ENCODE measurements at places on chromosomes 16 and 17.
A peak's percentile ranks its signal among the peaks of the same experiment; 100 is the strongest.

DNA sequence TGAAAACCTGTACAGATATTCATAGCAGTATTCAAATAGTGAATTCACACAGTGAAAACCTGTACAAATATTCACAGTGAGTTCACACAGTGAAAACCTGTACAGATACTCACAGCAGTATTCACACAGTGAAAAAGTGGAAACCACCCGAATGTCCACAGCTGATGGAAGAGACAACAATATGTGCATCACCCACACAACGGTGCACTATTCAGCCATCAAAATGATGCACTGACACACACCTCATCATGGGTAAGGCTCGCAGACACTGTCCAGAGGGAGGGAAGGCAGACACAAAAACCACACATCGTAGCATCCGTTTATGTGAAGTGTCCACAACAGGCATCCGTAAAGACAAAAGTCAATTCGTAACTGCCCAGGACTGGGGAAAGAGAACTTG, 100.9 kb downstream of the VPS53 start:
- no peak for DNase-seq

DNA sequence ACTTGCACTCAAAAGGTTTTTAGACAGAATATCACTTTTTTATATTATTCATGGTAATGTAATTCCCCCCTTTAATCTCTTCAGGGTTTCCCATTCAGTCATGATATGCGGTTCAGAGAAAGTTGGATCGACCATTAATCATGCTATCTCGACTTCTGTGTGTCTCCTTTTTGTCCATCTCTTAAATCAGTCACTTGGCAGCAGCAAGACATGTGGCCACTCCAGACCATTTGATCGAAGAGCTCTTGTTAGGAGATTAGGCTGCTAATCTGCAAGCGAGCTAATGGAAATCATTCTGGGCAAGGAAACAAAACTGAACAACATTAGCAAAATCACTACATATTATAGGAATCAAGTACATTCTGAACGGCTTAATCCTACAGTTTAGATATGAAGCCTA, 449.9 kb downstream of the WWOX start:
- DNase-seq, result no peak

DNA sequence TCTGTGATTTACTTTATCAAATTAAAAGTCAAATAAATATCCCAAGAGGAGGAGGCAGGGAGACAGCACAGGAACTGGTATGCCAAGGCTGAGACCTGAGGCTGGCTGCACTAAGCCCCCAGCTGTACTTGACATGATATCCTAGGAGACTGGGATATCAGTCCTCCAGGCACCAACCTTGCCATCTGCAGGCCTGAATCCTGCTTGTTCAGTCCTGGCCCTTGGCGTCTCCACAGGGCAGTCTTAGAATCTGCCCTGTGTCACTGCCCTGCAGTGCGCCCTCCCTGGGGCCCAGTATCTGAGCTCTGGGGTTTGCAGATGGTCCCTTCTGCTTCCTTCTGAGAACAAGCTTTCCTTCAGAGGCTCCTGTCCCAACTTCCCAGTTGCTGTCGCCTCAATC, 75.9 kb downstream of the HS3ST3A1 start:
- no peak for DNase-seq

GRCh38 chr17:78132084-78132676, 1.6 kb downstream of the TMC8 start:
- no peak for DNase-seq

GRCh38 chr17:30377574-30378240, 1.0 kb upstream of the CPD start:
- no peak for DNase-seq

DNA sequence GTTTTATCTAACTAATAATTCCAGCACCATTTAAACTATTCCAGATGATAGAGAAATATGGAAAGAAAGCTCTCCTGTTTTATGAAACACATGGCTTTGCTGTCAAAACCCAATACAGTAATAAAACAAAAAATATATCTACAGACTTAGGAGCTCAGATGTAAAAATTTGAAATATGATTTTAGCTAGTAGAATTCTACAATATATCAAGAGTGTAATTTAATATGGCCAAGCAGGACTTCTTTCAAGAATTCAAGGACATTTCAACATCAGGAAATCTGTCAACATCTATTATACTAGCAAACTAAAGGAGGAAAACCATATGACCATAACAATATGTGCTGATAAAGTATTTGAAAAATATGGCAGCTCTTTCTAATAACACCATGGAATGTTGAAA, 57.5 kb downstream of the CCDC182 start:
- DNase-seq, result no peak

DNA sequence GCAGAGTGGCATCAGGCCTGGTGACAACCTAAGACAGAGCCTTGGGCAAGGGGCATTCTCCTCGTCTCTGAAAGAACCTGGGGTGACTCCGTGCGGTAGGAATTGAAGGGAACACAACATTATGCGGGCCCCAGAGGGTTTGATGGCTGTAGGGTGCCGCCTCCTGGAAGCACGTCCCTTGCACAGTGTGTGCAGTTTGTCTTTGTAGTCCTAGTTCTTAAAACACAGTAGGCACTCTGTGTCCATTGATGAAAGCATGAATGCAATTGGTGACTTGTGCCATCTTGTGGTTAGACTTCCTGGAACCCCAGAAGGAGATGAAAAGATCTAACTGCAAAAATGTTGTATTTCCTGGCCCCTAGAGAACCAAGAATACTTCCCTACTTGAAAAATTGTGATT, 279.8 kb downstream of the UTP18 start:
- DNase-seq, result no peak

DNA sequence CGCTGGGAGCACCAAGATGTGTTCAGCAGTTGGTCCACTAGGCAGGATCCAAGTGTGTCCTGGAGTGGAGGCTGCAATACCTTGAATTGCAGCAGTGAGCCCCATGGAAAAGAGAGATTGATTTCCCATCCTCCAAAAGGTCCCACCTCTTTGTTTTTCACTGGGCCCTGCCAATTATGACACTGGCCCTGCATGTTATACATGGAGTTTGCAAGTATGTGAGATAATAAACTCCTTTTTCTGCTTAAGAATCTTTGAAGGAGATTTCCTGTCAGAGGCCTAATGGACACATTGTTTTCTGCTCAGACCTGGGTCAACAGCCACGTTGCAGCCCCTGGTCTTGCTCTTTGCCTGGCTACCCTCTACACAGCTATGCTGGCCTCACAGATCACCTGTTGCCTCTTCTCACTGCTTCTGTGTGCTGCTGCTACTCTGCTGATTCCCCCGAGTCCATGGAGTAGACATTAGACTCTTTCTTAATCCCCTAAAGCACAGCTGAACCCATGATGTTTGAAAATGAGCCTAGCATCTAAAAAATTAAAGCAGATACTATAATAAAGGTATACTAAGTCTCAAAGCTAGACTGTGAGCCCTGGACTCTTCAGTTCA, 341.9 kb upstream of the CDH11 start:
- no peak for DNase-seq

GRCh38 chr16:57123974-57124674, 31.7 kb downstream of the CPNE2 start:
- DNase-seq, result no peak

GRCh38 chr16:77574867-77575624, 140.2 kb upstream of the ADAMTS18 start:
- DNase-seq, result no peak

DNA sequence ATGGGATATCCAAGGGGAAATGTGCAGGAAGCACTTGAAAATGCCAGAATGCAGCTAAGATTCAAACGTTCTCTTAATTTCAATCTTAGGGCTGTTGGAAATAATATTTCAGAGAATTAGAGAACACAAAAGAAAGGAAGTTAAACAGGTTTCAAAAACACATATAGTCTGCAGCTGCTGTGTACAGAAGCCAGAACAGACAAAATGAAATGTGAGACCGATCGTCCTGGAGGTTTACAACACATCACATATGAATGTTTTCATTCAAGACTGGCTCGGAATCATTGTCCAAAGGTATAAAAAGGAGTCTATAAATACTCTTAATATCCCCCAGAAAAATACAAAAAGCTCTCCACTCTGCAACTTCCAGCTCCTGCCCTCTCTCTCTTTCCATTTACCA, 14.3 kb downstream of the CYTH1 start:
- no peak for DNase-seq

GRCh38 chr17:64686705-64687104, 24.6 kb upstream of the SMURF2 start:
- no peak for DNase-seq

DNA sequence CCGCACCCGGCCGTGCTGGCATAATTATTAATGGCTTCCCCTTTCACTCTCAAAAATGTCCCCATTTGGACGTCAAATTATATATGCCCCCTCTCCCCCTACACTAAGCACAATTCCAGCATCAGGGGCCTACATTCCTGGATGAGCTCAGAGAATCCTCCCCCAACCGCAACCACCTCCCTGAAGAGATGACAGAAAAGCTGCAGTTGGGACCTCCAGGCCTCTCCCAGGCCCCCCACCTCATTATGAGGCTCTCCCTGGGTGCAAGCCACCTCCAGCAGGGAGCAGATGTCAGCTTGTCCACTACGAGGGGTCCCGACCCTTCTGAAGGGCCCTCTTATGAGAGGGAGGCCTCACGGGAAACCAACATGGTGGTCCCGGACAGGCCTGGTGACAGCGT, 18.5 kb upstream of the NCBP3 start:
- no peak for DNase-seq

GRCh38 chr17:2215616-2216364, 87.8 kb downstream of the SMG6 start:
- no peak for DNase-seq

GRCh38 chr16:31265329-31266245, 5.8 kb downstream of the ITGAM start:
- peak; percentile 32 for DNase-seq

- no peak for DNase-seq
These were observed 92.2 kb downstream of the HS3ST3A1 start for GRCh38 chr17:13509527-13509926.

DNA sequence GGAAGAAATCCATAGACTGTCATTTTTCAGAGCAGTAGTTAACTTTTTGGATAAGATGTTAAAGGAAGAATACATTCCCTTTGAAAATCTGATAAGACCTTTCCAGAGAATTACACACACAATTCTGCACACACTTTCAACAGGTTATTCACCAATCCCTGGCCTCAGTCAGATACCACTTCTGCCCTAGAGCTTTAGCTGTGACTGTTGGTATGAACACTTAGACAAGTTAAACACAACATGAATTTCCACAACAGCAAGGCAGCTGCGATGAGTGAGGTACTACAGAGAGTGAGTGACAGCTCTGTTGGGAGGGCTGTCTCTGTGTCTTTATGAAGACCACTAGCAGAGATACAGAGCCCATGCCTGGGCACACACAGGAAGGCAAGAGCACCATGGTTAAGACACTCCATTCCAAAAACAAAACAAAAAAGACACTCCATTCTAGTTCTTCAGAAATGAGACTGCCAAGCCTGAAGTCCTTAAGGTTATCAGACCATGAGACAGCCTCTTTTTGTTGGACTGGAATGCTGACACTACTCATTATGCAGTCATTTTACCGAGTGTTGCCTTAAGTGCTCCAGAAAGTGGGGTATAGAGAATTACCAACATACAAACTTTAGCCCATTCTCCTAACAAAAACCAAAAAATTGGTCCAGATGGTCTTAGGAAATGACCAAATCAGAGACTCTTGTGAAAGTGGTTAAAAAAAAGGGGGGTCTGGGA, 42.4 kb downstream of the TOM1L2 start:
- DNase-seq, result no peak

GRCh38 chr17:50841949-50842354, 6.6 kb downstream of the WFIKKN2 start:
- peak; percentile 24 for DNase-seq

- no peak for DNase-seq
These were observed 74.6 kb downstream of the N4BP1 start for GRCh38 chr16:48535369-48535787.

DNA sequence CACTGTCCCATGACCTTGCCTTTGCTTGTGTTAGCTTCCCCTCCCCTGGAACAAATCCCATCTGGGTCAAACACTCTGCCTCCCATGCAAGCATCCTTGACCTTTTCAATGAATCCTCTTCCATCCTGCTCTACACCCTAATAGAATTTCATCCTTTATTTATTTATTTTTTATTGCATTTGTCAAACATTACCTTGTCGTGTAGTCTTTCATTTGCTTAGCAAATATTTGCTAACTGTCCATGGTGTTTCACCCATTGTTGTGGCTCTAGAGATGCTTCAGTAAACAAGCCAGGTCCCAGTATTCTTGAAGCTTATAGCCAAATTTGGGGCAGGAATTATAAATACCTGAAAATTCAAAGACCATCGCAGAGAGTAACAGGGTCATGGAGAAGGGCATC, 51.0 kb upstream of the MRTFB start:
- no peak for DNase-seq

- no peak for DNase-seq
These were observed 21.2 kb downstream of the AKAP1 start for GRCh38 chr17:57106107-57106835.

- peak; percentile 26 for DNase-seq
These were observed 6.1 kb upstream of the WFIKKN2 start for GRCh38 chr17:50829332-50829731.

GRCh38 chr17:19424934-19425868, 14.2 kb downstream of the RNF112 start:
- no peak for DNase-seq

DNA sequence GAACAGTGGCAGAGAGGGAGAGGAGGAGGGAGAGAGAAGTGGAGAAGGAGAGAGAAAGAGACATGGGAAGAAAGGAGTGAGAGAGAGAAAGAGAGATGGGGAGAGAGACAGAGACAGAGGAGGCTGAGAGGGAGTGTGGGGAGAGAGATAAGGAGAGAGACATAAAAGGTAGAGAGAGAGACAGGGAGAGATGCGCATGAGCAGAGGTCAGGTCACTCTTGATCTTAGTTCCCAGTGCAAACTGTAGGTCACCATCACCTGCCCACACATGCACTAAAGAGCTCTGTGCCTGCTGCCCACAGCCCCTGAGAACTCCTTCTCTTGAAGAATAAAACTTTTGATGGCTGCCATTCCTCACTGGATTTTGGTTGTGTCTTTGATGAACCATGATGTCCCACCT, 14.9 kb downstream of the KRT33A start:
- no peak for DNase-seq

DNA sequence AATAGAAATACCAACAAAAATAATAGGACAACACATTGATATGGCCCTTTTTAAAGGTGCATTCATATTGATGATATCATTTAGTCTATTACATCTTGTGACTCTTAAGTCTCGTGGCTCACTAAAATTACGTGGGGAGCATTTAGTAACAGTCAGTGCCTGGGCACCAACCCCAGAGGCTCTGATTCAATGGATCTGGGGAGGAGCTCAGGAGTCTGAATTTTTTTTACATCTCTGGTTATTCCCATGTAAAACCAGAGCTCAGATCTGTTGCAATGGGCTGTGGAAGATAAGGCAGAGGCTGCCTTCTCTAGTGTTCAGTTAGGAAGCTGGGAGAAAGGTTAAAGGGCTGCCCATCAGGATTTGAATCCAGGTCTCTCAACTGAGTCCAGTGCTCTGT, 549.9 kb upstream of the CDH5 start:
- DNase-seq, result no peak

All from bone marrow (tissue), 2 donors.